Heart left ventricle (tissue), 16 donors: ENCODE measurements at places on chromosomes 5 and 9. TPM values are rescaled to one million over a fixed set of nuclear protein-coding genes. Genes with fewer than 3 reads are reported as not detected.
A peak's percentile ranks its signal among the peaks of the same experiment; 100 is the strongest.

SPDL1 gene
- total RNA-seq, result 5.4 TPM

- DNase-seq, result no peak
These were observed 553.1 kb downstream of the LRRC70 start for GRCh38 chr5:63131626-63132285.

DNA sequence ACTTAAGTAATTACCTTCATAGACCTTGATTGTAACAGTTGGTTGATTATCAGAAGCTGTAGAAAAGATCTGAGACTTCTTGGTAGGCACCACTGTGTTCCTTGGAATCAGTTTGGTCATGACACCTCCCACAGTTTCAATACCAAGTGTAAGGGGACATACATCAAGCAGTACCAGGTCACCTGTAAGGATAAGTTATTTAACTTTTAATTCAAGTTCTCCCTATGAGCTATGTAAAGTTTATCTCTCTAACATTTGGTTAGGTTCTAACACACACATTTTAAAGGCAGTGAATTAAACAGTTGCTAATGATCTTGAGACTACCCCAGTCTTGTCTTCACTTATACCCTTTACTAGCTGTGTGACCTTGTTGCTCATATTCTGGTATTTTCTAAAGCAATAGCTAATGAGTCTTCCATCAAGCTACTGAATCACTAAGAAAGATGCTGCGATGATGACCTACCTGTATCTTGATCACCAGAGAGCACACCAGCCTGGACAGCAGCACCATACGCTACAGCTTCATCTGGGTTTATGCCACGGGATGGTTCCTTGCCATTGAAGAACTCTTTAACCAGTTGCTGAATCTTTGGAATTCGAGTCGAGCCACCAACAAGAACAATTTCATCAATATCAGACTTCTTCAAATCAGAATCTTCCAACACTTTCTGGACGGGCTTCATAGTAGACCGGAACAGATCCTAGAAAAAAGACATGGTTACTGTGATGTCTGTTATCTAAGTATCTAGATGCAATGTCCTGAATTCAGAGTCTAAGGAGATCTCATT lies 2.8 kb downstream of the HSPA5 start:
- DNase-seq, result no peak

DNA sequence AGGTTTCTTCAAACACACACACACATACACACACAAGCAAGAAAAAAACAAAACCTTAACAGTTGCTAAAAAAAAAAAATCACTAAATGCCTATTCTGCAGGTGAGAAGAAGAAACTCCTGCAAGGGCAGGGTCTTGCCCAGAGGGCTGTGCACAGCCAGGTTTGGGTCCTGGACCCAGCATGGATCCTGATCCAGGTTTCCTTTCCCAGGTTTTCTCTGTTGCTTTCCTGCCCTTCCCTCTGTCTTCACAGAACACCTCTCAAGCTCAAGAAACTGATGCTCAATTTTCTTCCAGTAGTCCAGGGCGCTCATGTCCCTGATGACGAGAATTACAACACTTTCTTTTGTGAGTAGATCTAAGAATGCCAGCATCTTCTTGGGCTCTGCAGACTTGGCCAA lies 136.6 kb downstream of the PAX5 start:
- no peak for DNase-seq

GRCh38 chr5:60959156-60959555 lies 14.2 kb downstream of the NDUFAF2 start:
- no peak for DNase-seq

GRCh38 chr5:33808699-33809098 lies 83.1 kb downstream of the ADAMTS12 start:
- DNase-seq, result no peak

GRCh38 chr9:110048403-110048975 lies 159.5 kb downstream of the C9orf152 start:
- DNase-seq, result peak; percentile 90

GRCh38 chr5:17433406-17433805 lies 64.6 kb upstream of the TAF11L2 start:
- DNase-seq, result no peak

GRCh38 chr5:68024426-68024825 lies 191.1 kb upstream of the PIK3R1 start:
- DNase-seq, result no peak

DNA sequence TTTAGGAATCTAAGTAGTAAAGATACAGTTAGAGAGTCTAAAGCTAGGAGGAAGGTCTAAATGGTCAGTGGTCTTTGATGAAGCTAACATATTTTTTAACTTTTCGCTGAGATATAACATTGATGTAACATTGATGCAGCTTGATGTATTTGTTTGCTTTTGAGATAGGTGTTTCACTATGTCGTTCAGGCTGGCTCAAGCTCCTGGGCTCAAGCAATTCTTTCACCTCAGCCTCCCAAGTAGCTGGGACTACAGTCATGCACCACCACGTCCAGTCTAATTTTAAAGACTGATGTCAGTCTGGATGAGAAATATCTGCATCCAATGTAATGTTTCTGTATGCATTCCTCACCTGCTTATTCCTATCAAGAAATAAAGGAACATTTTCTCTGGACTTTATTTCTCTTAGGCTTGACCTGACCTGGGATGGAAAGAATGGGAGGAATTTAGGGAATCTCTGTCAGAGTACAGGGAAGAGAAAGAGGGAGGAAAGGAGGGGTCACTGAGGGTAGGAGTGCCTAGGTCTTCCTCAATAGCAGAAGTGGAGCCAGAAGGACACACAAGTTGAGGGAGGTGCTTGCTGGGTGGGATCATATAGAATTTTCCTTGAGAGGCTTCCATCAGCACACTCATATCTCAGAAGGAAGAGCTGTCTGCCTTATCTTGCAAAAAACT lies 101.5 kb upstream of the GPBP1 start:
- DNase-seq, result no peak

- no peak for DNase-seq
These were observed 328.4 kb downstream of the ARHGEF28 start for GRCh38 chr5:73954381-73954780.
